Nephron progenitor cell (in vitro differentiated cells): ENCODE measurements at places on chromosomes 3 and 15.

GRCh38 chr15:60214201-60214600 is 183.6 kb downstream of the ANXA2 start:
- no peak for DNase-seq

DNA sequence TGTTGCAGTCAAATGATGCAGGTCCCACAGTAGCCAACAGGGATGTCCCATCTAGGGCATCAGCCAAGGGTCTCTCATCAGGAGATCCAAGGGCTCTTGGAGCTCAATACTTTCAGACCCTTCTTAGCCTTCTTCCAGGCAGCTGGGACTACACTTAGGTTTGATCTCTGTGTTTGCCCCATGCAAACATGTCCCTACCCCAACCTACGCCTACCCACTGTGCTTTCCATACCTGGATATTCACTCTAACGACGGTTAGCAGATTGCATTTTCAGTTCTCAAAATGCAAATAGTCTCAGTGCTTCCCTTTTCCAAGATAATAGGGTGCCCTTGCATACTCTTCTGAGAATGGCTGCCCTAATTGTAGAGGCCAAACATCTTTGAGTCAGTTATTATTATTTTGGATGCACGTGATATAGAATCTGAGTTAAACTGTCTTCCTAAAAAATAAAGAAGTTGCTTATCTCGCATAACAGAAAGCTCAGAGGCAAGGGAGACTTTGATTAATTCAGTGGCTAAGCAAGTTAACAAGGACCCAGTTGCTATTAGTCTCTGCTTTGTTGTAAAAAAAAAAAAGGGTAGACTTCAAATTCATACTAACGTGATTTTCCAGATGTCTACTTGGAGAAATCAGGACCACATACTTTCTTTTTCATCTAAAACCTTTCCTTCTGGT is 1.0 kb upstream of the CEP70 start:
- DNase-seq, result no peak

DNA sequence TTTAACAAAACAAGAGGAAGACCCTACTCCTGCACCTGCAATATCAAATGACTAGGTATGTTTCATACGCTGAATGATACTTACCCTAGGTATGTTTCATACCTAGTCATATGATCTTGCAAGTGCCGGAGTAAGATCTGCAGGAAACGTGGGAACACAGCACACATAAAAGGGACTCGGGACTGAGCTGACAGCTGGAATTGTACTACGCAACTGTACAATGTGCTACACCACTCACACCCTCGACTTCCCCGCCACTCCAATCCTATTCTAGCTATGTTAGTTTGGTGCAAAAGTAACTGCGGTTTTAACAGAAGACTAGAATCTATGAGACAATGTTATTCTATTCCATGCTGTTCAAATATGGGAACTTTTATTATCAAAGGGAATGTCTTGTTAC is 22.0 kb downstream of the CRBN start:
- DNase-seq, result no peak

DNA sequence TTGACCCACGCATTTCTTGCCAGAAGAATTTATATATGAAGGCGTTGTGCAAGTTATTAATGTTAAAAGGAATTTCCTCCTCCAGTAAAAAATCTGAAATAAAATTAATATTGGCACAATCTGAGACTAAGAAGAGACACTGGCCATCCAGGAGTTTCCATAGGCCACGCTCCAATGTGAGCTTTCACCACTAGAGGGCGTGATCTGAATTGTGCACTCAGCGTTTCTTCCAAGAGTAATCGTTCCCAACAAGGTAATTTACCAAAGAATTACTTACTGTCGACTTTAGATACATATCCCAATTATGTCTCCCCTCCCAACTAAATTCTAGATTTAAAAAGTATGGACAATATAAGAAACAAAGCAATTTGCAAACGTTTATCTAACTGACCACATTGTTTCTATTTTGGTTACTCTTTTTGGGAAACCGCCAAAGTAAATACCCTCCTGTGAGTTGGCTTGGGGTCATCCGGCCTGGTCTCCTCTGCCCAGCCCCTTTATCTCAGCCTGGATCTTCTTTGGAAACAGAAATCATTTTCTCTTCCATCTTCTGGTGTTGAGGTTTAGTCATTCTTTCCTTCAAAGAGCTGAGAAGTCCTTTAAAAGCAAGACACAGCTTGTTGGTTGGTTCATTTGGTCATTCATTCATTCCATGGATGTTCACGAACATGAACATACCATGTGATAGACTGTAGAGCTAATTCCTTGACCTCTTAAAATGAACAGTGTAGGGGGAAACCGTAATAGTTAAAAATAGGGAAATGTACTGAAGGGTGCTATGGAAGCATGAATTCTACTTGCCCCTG is 26.2 kb downstream of the POLR2M start:
- peak; percentile 72 for DNase-seq

DNA sequence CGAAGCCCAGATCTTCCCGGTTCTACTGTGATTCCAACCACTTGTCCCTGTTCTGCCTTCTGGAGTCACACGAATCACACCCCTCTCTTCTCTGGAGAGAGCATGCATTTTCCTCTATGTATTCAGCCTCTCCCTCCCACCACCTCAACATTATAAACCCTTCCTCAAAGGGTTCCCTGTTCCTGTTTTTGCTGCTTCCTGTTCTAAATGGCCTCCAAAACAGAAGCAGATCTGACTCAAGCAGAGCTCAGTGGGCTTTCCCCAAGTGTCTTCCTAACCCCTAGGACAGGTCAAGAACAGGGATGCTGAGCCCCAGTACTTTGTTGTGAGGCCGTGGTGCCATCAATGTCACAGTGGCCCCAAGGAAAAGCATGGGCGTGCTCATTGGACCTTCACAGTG is 75.7 kb upstream of the ARNT2 start:
- no peak for DNase-seq

- no peak for DNase-seq
Observed at GRCh38 chr15:98121536-98121935, 161.0 kb downstream of the ARRDC4 start.

- DNase-seq, result no peak
Observed at GRCh38 chr3:61237858-61238257, 13.4 kb downstream of the FHIT start.

DNA sequence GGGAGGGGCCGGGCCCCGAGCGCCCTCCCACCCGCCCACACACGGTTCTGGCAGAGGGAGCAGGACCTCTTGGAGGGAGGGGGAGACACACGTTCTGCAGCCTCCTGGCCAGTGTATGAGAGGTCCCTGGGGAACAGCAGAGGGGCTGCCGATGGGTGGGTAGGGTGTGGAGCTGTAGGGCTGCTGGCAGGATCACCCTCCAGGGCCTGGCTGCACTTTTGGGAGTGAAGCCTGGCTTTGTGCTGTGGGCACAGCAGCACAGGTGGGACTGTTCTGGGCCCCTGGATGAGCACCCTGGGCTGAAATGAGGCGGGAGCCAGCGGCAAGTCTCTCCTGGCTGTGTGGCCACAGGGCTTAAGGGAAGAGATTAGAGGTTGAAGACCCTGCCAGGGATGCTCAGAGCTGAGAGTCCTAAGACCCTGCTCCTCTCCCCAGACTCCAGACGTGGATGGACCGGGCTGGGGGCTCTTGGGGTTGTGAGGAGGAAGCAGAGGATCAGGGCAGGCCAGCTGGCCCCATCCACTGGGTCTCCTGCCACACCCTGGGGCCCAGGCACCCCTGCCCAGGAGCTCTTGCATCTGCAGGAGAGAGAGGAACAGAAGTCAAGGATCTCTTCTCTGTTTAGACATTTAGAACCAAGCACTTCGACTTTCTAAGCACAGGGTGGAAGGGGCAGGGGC is 45.2 kb downstream of the RGMA start:
- DNase-seq, result no peak

- no peak for DNase-seq
Observed at GRCh38 chr15:58062983-58063382, 2.5 kb downstream of the ALDH1A2 start.

- DNase-seq, result no peak
Observed at GRCh38 chr3:134155446-134155845, 95.2 kb downstream of the RYK start.

DNA sequence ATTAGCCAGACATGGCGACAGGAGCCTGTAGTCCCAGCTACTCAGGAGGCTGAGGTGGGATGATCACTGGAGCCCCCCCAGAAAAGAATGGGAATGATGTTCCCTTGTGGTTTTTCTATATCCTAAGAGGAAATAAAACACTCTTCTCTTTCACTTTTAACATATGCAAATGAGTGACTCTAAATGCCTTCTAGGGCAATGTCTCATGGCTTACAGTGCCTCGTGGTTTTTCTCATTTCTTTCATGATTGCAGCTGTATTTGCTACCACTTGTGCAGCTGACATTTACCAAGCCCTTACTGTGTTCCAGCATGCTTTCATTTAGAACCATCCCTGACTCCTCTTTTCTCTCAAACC is 26.4 kb downstream of the STOML1 start:
- DNase-seq, result no peak

GRCh38 chr3:165797551-165797950 is 39.7 kb downstream of the BCHE start:
- DNase-seq, result no peak

- no peak for DNase-seq
Observed at GRCh38 chr3:144457758-144458157, 486.1 kb downstream of the DIPK2A start.

DNA sequence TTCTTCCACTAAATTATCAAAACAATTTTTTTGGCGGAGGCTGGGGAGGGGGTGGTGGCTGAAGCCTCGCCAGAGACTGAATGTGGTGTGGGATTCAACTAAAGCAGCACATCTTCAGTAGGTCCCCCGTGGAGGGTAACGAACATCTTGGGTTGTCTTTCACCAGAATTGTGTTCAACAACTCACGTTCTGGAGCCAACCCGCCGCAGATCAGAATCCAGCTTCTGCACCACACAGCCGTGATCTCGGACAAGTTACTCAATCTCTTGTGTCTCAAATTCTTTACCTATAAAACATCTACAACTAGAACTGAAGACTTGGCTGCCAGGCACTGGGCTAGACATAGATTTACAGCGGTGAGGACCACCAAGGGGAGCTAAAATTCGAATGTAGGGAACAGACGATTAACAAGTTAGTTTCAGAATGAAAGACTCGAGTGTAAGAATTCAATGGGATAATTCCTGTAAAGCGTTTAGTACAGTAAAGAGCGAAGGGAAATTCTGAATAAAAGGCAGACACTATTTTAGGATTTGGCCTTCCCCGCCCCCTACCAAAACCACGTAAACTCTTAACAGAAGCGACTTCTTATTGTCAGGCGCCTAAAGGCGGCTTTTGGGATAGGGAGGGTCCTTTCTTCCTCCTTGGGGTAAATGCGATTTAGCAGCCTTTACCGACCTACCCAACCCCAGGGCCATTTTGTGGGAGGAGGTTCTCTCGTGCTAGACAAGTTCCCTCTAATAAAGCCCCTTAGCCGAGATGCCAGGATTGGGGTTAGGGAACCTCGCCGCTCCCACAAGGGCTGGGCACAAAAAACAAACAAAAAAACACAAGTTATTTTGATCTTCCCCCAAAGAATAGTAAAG is 697 bp upstream of the RAB5A start:
- no peak for DNase-seq

DNA sequence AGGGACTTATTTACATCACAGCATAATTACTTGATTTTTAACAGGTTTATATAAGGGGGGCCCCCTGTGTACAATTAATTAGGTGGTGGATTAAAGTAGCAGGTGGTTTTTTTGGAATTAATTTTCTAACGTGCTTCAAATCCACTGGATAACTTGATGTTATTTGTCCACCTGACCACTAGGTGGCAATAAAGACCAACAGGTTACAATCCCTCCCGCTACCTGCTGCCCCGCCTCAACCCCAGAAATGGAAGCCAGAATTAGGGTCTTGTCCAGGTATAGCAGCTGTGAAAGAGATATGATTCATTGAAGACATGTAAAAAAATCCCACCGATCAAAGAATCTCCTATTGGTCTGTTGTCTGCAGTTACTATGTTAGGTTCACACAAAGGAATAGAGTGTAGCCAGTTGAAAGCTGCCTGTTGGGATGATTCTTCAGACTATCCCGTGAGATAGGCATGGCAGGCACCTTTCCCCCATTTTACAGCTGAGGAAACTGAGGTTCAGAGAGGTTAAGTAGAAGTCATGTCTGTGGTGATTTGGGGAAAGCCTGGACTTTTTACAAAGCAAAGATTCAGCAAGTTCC is 44.0 kb downstream of the MFSD1 start:
- DNase-seq, result peak; percentile 38

GRCh38 chr15:59174151-59174834 is 32.4 kb upstream of the LDHAL6B start:
- DNase-seq, result no peak

- no peak for DNase-seq
Observed at GRCh38 chr15:42510258-42511006, 15.0 kb downstream of the SNAP23 start.

DNA sequence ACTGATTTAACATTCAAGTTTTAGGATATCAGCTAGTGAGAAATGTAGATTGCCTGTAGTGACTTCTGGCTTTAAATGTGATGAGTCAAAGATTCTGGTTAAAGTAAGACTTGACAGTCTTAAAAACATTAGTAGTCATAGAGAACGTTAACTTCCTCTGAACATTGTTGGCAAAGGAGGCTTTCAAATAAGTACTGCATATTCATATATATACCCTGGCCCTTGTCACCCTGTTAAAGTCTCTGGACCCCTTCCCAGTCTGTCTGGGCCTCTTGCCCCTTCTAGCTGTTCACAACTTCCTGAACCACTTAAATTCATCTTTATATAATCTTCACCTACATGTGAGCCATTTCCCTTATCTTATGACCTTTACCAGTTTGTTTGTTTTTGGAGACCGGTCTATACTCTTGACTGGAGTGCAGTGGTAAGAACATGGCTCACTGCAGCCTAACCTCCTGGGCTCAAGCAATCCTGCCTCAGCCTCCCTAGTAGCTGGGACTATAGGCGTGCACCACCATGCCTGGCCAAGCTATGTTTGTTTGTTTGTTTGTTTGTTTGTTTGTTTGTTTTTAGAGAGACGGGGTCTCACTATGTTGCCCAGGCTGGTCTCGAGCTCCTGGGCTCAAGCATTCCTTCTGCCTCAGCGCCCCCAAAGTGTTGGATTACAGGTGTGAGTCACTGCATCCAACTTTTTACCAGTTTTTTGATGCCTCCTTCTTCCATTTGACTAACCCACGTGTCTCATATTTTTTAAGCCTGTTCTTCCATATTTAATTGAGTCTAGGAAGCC is 64.4 kb upstream of the CRTC3 start:
- DNase-seq, result no peak

DNA sequence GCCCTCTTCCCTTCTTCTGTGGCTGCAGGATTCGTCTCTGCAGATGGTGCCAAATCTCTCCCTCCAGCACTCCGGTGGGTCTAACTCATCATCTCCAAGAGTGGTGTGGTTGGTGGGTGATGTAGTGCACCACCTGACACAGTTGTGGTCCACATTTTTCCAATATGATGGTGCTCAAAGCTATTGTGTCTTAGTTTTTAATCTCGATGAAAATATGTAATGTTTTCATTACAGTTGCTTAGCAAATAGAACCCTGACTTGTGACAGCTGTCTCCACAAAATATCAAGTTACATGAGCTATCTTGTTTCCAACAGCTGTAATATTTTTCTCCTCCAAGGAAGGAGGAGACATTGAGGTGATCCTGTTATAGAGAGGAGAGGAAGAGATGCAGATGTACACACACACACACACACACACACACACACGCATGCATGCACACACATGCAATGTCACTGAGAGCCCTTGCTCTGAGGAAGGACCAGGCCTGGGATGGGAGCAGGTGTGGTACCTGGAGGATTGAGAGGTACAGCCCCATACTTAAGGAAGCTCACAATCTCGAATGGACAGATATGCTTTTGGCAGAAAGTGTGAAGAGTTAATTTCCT is 15.7 kb upstream of the ESYT3 start:
- no peak for DNase-seq
